ENCODE measurements at places on chromosomes 12 and 14.

- H3K4me1 ChIP-seq = peaks cover 9% of the 10 kb centered on the region
- H3K27me3 ChIP-seq = no peaks in the 10 kb centered on the region
- H3K27ac ChIP-seq = no peak overlapping the region
- no peak for DNase-seq
Observed at GRCh38 chr14:77794357-77794756, 5.6 kb upstream of the ADCK1 start.

DNA sequence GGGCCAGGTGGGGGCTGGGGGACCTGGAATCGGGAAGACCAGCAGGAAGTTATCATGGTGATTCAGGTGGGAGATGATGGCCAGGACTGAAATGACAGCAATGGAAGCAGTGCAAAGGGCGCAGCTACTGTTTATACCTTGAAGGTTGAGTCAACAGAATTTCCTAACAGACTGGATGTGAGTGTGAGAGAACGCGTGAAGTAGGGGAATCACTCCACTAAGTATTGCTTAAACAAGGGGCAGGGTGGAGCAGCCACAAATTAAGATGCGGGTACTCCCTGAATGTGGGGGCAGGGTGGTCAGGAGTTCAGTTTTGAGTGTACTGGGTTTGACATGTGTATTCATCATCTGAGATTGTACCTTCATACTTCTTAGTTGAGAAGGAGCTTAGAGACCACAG lies 45.1 kb downstream of the MYF5 start:
- no peak overlapping the region for H3K27ac ChIP-seq
- H3K27me3 ChIP-seq = no peaks in the 10 kb centered on the region
- no peaks in the 10 kb centered on the region for H3K36me3 ChIP-seq
- no peak for DNase-seq

DNA sequence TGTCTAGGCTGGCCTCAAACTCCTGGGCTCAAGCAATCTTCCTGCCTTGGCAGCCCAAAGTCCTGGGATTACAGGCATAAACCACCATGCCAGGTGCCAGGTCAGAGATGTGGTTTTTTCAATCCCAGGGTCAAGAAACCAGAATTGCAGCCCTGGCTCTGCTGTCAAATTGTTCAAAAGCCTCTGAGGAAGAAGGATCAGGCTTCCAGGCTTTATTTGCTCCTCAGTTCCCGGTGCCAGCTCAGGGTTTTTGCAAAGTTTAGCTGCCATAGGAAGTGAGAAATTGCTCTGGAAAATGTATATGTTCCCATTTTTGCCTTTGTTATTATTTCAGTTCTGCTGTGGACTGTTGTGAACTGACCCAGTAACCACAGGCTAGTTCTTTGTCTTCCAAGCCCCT lies 28.7 kb downstream of the WNT5B start:
- H3K4me3 ChIP-seq = no peak overlapping the region
- no peaks in the 10 kb centered on the region for H3K36me3 ChIP-seq
- H3K4me1 ChIP-seq = peaks cover 7% of the 10 kb centered on the region
- DNase-seq = no peak
- H3K27ac ChIP-seq = no peak overlapping the region
- peaks cover 25% of the 10 kb centered on the region for H3K27me3 ChIP-seq

DNA sequence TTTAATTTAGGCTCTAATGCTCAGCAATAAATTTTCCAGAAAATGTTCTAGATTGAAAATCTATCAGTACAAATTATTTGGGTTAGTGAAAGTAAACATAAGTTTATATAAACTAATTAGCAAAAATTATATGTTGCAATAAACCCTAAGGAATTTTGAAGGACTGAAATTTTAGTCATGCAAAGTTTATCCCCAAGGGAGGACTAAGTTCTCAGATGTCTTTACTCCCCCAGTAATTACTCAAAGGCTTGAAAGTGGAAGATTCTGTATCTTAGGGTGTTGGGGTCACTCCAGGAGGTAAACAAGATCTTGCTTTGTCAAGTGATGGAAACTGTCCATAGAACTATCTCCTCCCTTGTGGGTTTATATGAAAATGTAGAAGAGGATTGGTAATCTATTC lies 183.7 kb downstream of the AKAP6 start:
- H3K4me1 ChIP-seq = no peaks in the 10 kb centered on the region
- H3K36me3 ChIP-seq = no peaks in the 10 kb centered on the region
- no peak overlapping the region for H3K27ac ChIP-seq
- no peak overlapping the region for H3K4me3 ChIP-seq
- H3K27me3 ChIP-seq = no peaks in the 10 kb centered on the region

GRCh38 chr12:57319678-57320469 lies 68.9 kb upstream of the STAC3 start:
- H3K27ac ChIP-seq = no peak overlapping the region
- H3K4me3 ChIP-seq = no peak overlapping the region
- H3K27me3 ChIP-seq = no peaks in the 10 kb centered on the region
- H3K4me1 ChIP-seq = no peaks in the 10 kb centered on the region

DNA sequence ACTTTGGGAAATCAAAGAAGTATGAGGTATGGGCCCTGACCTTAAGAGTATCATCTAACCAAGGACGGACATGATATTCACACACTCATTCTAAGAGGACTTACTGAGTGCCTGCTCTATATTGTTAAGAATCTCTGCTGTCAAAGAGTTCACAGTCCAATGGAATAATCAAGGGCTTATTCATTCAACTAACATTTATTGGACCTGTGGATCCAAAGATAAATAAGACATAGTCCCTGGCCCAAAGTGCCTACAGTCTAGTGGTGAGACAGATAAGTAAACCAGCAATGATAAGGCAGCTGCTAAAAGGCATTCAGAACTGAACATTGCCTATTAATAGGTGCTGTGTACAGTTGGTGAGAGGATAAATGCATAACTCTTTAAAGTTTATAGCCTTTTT lies 11.0 kb downstream of the WDR20 start:
- no peak for DNase-seq
- no peaks in the 10 kb centered on the region for H3K27me3 ChIP-seq
- H3K27ac ChIP-seq = no peak overlapping the region
- no peaks in the 10 kb centered on the region for H3K36me3 ChIP-seq
- no peak overlapping the region for H3K4me3 ChIP-seq
